Activated CD8-positive, alpha-beta memory T cell treated with anti-CD3 and anti-CD28 coated beads, Interleukin-2, amount 50 U/mL, for 4 hours (primary cell): ENCODE measurements at places on chromosomes 5 and 9.

- DNase-seq: no peak
These were observed 20.6 kb downstream of the MEGF9 start for GRCh38 chr9:120693700-120694008.

- no peak for DNase-seq
These were observed 40.5 kb upstream of the PJA2 start for GRCh38 chr5:109450129-109450877.

GRCh38 chr9:13500034-13500433 lies 220.5 kb upstream of the MPDZ start:
- DNase-seq: no peak

- no peak for DNase-seq
These were observed 15.1 kb upstream of the TRIM36 start for GRCh38 chr5:115184770-115185169.

DNA sequence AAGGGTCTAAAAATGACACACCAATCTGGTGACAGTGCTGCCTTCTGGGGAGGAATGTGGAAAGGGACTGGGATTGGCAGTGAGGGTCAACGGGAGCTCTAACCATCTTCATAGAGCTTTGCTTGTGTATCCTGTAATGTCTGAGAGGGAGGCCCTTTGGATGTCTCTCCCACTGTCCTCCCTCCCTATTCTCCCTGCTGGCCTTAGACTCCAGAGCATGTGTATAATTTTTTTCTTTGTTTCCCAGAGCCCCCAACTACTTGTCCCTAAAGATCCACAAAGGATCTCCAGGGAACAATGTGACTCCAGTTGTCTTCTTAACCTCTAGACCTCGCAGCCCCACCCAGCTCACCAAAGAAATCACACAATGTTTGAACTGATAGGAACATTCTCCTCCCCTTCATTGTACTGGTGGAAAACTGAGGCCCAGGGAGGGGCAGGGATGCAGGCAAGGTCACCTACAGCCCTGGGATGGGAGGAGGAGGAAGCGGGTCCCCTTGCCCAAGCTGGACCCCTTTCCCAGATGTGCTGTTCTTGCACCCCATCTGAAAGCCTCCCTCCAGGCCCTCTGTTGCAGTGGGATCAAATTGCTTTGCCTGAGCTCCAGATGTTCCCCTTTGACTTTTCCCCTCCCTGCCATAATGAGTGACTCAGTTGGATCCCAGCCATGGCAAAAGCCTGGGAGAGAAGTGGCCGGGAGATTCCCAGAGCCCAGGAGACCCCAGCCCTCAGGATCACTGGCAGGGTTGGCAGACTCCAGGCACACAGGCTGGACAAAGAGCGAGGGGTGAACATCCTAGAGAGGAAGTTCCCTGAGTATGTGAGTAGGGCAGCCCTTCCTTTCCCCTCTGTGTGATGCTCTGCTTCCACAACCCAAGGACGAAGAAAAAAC lies 21.8 kb downstream of the SPARC start:
- no peak for DNase-seq
